ENCODE measurements at places on chromosomes 5 and 9. TPM values are rescaled to one million over a fixed set of nuclear protein-coding genes. Genes with fewer than 3 reads are reported as not detected.

Gene PCDHGA4
- 3.5 TPM for total RNA-seq

GRCh38 chr9:137095664-137096517 is 9.1 kb downstream of the MAN1B1 start:
- DNase-seq: no peak

Gene MOB3B
- 0.07 TPM for total RNA-seq

- no peak for DNase-seq
Observed at GRCh38 chr9:93319992-93320500, 131.4 kb upstream of the FAM120A start.

Gene PRRC2B
- 61.3 TPM for total RNA-seq

Gene JMY
- total RNA-seq: 10.7 TPM

- DNase-seq: no peak
Observed at GRCh38 chr5:135219868-135220267, 179.2 kb downstream of the MACROH2A1 start.

Gene EMB
- not detected for total RNA-seq

DNA sequence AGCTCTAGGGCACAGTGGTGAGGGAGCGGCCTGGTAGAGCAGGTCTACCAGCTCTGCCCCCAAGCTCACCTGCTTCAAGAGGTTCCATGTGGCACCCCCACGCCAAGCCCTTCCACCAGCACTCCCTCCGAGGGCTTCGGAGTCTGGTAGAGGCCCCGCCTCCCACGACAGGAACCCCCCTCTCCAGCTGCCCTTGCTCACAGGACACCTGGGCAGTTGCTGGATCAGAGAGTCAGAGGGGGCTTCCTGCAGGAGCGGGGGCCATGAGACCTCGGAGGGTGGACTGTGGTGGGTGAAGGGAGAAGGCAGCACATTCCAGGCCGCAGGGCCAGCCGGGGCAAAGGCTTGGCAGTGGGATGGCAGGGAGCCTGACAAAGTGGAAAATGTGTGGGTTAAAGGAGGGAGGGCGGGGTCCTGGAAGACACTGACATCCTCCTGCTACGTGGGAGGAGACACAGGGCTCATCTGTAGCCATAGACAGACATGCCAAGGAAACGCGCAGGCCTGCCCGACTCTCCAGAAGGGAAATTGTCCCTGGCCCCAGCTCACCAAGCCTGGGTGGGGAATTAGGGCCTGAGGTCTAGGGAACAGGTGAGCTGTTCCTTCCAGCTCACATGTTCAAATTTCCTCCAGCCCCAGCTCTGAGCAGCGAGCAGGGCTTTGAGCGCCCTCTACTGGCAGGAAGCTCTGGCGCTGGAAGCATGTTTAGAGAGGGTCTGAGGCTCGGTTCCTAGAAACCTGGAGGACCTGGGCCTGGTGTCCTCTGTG is 74.2 kb downstream of the NTNG2 start:
- no peak for DNase-seq

GRCh38 chr5:113524927-113525326 is 11.4 kb downstream of the YTHDC2 start:
- no peak for DNase-seq

Gene ANKRD34B
- not detected for total RNA-seq

Gene DENND4C
- 65.0 TPM for total RNA-seq

DNA sequence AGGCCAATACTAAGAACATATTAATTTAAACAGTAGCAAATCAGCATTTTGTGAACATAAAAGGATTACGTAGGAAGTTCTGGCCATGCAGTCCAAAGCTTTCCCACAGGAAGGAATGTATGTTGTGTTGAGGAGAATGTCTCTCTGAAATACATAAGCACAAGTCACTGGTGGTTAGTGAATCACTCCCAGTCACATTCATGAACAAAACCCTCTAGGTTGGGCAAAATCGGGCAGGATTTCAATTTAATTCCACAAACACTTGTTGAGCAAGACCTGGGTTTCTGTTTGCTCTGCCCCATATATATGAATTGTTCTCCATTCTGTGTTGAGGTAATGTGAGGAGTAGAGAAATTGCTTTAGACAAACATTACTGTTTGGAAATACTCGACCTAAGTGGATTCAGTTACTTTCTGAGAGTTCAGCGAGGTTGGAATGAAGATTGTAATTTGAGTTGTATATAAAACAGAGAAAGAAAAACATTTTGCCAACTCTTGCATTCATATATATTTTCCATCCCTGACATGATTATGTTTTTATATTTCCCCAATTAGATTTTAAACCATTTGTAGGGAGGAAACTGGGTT is 127.6 kb upstream of the RPS23 start:
- peak; percentile 47 for DNase-seq

Gene CDX1
- not detected for total RNA-seq

GRCh38 chr5:115541611-115542010 is 3.0 kb downstream of the FEM1C start:
- DNase-seq: no peak

- no peak for DNase-seq
Observed at GRCh38 chr9:121638399-121638798, 13.0 kb upstream of the DAB2IP start.

GRCh38 chr9:96875461-96876142 is 21.3 kb upstream of the ZNF782 start:
- peak; percentile 56 for DNase-seq

Gene OR13D1
- total RNA-seq: not detected

GRCh38 chr9:88682431-88682831 is 147.5 kb downstream of the NXNL2 start:
- no peak for DNase-seq

GRCh38 chr5:149605998-149606724 is 24.9 kb downstream of the ARHGEF37 start:
- DNase-seq: no peak

DNA sequence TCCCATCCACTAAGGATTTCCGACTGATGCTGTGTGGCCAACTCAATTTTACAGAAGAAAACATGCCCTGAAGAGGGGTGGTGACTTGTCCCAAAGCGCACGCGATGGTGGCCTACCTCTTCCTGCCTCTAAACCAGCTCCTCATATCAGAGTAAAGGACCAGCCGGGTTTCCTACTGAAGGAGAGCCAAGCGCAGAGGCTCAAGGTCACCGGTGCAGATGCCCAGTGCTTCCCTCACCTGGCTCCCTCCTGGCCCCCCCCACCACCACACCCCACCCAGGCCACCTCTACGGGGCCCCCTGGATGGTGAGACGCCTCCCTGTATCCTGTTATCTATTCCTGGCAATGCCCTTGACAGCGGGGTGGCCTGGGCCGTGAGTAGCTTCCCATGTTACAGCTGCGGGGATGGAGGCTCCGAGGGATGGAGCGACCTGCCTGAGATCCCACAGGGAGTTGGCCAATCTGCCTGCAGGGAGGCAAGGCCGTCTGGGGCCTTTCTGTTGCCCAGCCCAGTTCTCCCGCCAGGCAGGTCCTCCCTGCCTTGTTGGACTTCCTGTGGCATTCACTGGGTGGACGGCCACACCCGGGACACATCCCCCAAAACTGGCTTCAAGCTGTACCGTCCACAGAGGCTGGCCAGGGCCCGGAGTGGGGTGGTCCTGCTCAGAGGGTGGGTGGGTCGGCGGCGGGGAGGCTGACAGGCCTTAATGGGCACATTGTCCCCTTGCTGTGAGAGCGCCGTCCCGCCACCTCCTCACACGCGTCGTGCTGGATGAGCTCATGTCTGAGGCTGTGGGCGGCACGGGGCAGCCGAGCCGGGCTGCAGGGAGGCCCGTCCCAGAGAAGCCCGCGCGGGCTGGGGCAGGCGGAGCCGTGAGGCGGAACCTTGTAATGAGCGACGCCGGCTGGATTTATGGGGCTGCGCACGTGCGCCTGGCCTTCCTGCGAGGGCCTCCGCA is 72.5 kb downstream of the MACROH2A1 start:
- no peak for DNase-seq

- no peak for DNase-seq
Observed at GRCh38 chr5:168186289-168187074, 105.0 kb upstream of the WWC1 start.

Gene ALDH1A1
- total RNA-seq: 699 TPM

Gene HMMR
- total RNA-seq: 17.9 TPM

DNA sequence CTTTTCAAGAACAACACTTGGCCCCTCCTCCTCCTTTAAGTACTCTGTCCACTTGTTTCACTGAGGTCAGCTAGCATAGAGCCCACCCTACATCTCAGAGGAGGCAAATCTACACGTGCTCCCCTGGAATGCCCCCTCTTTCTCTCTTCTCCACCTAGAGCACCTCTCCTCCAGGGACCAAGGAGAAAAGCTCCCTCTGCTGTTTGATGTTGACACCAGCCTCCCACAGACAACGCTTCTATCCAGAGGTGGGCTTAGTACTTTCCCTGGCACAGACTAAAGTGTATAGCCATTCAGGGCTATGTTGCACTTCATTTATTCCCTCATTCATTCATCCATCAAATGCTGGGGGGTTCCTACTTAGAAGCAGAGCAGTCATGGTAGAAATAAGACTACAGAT is 68.2 kb upstream of the TAF1L start:
- no peak for DNase-seq

GRCh38 chr5:178411083-178411482 is 178.5 kb upstream of the PHYKPL start:
- DNase-seq: no peak

Gene NKD2
- total RNA-seq: 0.13 TPM

DNA sequence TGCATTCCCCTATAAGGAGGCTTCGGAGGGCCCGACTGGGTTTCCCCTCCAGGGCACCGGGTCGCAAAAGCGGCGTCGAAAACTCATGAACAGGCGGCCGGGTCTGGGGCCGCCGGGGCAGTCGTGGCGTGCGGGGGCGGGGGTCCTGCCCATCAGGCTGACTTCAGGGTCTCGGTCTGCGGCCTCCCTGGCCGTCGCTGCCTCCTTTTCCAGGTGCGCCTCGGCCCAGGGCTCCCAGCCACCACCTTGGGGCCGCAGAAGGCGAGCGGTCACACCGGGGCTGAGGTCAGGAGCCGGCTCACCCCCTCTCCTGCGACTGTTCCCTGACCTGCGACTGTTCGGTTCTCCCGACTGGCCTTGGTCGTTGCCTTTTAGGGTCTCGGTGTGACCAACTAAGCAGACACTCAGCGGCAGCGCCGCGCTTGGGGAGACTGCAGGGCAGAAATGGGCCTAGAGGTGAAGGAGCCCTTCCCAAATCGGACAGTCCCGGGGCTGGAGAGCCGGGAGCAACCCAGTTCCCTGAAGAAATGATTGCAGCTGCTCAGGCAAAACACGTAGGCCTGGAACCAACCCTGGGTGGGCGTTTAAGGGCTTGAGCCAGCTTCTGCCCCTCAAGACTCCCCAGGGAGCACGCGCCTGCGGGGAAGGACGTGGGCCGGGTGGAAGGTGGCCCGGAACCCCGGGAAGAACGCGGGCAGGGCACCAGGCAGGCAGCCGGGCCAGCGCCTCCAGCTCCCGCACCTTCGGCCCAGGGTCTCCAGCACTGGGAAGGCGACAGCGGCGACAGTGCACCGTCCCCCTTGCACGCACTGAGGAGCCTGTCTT is 11.2 kb downstream of the IRX2 start:
- no peak for DNase-seq

Gene CRB2
- not detected for total RNA-seq

Gene CYLC2
- not detected for total RNA-seq

DNA sequence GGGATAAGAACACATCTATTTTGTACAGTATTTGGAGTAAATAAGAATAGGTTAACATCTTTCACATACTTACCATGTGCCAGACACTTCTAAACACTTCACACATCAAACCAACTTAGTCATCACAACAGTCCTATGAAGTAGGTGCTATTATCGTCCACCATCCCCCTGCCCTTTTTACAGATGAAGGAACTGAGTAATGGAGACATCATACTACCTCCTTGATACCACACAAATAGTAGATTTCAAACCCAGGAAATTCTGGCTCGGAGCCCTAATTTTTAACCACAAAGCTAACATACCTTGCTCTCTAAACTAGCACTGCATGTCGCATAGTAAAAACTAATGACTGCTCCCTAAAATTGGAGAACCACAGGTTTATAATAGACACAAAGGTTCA is 4.2 kb upstream of the ZNF366 start:
- no peak for DNase-seq

DNA sequence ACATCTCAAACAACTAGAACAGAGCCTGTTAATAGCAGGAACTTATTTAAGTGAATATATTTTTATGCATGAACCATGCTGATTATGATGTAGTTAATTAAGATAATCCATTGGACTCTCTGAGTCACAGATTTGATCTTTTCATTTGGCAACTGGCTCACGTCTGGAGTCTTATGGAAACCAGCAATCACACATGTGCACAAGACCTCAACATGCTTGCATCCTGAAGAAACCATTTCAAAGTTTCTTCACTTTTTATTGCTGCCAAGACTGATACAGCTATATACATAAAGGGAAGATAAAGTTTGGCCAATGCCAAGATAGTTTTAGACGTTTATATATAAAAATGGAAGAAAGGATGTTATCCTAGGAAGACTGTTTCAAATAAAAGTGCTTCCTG is 13.3 kb upstream of the C9 start:
- DNase-seq: no peak

GRCh38 chr9:17622141-17622540 is 43.3 kb downstream of the SH3GL2 start:
- DNase-seq: no peak

GRCh38 chr5:176726746-176727527 is 79.7 kb downstream of the TSPAN17 start:
- DNase-seq: peak; percentile 7

Gene PTTG1
- total RNA-seq: 88.6 TPM

GRCh38 chr5:151196556-151197290 is 27.2 kb downstream of the CCDC69 start:
- no peak for DNase-seq

DNA sequence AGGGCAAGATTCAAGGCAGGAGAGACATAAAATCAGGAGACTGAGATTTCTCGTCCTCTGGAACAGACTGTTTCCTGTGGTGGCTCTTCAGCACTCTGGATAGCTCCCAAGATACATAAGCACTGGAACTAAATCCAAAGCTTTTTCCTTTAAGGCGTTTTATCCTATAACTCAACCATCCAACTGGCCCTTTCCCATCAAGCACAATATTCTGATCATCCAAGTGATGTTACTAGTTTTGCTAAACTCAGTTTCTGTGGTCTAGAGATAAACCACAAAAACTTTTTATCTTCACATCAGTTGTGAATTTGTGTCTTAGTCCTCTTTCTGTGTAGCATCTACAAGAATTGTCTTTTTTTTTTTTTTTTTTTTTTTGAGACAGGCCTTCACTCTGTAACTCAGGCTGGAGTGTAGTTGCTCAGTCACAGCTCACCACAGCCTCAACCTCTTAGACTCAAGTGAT is 299.4 kb downstream of the COX7C start:
- no peak for DNase-seq

DNA sequence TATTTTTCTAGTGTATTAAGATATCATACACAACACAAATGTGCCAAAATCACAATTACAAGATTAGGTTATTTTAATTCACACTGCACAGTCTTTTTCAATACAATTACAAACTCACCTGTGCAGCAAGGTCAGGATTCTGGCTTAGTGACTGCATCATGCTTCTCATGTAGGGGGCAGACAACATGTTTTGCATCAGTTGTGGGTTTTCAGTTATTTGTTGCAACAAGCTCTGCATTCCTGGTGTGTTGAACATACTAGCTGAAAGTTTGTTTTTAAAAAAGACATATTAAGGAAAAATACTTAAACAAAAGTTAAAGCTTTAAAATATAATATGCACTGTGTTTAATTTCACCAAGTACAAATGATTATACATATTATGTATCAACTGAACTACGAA is 38.7 kb downstream of the UBQLN1 start:
- no peak for DNase-seq

Gene INSL6
- not detected for total RNA-seq

Gene FGF1
- not detected for total RNA-seq

Gene DOLK
- 30.6 TPM for total RNA-seq

Gene TAF1L
- total RNA-seq: 0.04 TPM
